ENCODE measurements at places on chromosomes 7 and 10.

GRCh38 chr10:65911151-65911835 is 1014.5 kb upstream of the LRRTM3 start:
- no peak for DNase-seq

GRCh38 chr7:78510580-78511188 is 712.1 kb downstream of the PHTF2 start:
- DNase-seq = peak; percentile 56

GRCh38 chr10:128172756-128173155 is 46.5 kb upstream of the MKI67 start:
- no peak for DNase-seq

GRCh38 chr10:77770868-77771175 is 133.2 kb upstream of the KCNMA1 start:
- DNase-seq = no peak

DNA sequence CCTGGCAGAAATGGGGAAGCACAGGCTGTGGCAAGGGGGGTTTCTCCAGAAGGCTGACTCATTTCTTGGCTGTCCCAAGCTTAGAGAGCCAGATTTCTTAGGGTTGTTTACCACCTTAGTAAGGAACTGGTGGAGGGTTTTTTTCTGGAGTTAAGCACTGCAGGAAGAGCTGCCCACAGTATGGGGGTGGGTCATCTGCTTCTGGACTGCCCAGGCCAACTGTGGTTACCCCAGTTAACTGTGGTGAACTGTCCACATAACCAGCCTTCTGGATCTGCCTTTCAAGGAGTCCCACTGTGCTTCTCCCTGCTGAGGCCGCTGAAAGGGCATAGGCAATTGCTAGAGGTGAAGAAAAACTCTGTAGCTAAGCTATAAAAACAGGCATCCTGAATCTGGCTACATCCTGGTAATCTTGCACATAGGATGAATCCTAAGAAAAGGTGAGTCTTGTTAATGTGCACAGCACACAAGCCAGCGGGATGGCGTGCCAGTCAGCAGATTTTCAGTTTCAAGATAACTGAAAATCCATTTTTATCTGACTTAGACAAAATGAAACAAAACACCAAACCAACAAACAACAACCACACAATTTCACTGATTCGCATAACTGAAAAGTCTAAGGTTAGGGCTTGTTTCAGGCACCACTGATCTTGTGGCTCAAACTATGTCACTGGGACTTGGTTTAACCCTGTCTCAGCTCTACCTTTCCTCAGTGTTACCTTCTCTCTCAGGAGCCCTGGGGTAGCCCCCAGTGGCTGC is 21.6 kb upstream of the TSPAN33 start:
- no peak for DNase-seq

DNA sequence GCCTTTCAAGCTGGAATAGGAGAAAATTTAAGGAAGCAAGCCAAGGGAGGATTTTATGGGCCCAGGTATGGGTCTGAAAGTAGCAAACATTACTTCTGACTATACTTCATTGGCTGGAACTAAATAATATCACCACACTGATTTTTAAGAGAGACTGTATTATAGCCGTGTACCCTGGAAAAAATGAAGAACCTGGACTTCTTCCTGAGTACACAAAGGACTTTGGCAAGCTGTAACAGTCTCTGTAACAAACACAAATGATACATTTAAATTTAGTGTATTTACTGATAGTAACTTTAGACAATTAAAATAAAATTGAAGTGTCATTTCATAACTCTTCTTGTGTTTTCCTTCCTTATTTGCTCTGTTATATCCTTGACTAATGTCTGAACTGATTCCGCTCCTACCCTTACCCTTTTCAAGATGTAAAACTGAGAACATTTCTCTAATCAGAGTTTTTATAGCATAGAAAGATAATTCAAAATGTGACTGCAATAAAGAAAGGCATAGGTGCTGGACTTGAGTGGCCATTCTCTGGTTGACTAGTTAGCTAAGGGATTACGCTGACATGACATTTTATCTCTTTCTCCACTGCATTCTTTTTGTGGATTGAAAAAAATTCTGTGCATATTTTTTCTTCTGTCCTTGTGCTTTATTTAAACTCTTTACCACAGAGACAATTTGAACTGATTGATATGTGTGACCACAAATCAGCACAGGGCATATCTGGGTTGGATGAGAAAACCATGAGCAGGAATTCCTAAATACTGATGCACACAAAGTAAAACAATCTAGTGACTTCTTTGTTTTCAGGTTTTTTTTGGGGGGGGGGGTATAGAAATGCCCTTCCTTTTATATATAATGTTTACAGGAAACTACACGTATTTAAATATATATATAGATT is 349.7 kb downstream of the MDFIC start:
- peak; percentile 20 for DNase-seq

DNA sequence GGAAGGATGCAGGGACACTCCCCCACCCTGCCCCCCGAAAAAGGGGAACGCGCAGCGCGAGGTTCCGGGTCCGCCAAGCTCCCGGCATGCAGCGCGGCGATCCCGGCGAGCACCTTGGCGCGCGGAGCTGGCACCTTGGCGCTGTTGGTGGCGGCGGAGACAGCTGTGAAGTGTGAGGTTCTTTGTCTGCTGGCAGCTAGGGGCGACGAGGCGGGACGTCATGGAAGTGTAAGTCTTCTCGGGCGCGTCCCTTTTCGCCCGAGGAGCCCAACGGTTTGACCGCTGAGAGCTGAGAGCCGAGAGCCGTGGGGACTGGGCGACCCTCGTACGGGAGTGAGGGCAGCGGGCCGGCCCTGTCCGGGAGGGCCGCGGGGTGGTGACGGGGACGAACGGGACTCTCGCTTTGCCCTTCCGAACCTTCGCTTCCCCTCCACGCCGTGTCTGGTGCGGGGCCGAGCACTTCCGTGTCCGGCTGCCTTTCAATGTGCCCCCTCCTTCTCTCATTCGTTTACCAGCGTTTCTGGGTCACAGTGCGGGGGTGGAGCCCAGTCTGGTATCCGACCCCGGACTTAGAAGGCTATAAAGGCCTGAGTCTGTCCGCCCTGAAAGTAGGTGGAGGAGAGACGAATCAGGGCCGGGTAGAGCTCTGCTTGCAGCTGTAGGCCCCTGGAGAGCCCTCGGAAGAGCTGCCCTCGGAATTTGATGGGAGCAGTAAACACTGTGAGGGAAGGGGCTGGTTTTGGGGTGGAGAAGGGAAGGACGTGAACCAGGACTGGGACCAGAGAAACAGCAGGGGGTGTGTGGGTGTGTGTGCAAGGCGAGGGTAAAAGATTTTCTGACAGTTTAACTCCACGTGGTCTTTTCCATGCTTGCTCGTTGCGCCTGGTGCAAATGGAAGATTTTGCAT is at the start of gene CRCP:
Gene CRCP, plus strand, starts transcription at position 105 of the 907 bp plus-strand sequence. Its CDS starts 116 bp downstream, at position 221.
- peak; percentile 85 for DNase-seq

DNA sequence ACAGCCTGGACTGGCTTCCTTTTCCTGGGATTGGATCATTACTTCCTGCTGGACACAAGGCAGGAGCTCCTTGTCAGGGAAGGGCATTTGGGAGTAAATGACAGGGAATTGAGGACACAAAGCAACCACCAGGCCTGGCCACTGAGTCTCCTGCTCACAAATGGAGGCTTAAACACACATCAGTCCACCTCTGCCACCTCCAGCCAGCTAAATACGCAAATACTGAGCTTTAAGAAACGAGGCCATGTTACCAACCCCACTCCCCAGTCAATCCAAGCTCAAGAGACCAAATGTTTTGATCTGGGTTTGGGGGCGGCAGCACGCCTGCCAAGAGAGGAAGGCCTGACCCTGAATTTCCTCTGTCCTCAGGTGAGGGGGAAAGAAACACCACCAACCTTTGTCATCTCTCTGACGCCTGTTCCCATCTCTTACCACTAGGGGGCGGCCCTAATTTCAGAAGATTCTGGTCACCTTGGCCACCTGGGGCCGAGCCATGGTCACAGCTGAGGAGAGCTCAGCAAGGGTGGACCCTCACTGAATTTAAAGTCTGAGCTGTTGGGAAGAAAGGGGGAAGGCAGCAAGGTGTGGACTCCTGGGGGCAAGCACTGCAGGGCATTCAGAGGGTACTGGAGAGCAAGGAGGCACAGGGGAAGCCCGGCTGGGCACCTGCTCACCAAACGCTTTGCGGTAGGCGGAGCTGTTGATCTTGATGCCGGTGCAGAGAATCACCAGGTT is 16.5 kb downstream of the AIFM2 start:
- peak; percentile 59 for DNase-seq

- no peak for DNase-seq
Observed at GRCh38 chr10:507908-508444, 181.5 kb downstream of the DIP2C start.

GRCh38 chr7:92955081-92955480 is 118.7 kb upstream of the CDK6 start:
- DNase-seq = peak; percentile 58
